Stimulated activated CD4-positive, alpha-beta T cell treated with anti-CD3 and anti-CD28 coated beads, TNF-alpha, amount 100 ng/mL, for 48 hours (primary cell): ENCODE measurements at places on chromosomes 11 and 22.

GRCh38 chr11:84310268-84310667 is 1024.1 kb upstream of the CCDC90B start:
- DNase-seq, result no peak

DNA sequence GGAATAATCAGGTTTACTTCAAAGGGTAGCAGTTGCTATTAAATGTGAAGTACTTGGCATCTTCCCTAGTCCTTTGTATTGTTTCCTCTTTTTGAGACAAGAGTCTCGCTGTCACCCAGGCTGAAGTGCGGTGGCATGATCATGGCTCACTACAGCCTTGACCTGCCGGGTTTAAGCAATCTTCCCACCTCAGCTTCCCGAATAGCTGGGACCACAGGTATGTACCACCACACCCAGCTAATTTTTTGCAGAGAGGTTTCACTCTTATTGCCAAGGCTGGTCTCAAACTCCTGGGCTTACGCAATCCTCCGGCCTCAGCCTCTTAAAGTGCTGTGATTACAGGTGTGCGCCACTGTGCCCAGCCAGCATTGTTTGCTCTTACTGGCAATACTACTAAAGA is 36.2 kb upstream of the RAPSN start:
- no peak for DNase-seq

DNA sequence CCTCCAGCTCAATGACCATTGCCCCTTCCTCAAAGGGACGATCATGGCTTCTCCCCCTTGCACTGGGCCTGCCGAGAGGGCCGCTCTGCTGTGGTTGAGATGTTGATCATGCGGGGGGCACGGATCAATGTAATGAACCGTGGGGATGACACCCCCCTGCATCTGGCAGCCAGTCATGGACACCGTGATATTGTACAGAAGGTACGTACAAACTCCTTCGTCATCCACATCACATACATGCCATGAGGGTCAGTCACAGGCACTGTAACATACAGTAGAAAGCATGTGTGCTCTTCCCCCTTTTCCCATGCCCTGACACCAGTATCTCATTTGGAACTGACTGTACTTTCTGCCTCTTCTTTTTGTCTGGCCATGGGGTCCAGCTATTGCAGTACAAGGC is 4.0 kb downstream of the TAF10 start:
- no peak for DNase-seq

DNA sequence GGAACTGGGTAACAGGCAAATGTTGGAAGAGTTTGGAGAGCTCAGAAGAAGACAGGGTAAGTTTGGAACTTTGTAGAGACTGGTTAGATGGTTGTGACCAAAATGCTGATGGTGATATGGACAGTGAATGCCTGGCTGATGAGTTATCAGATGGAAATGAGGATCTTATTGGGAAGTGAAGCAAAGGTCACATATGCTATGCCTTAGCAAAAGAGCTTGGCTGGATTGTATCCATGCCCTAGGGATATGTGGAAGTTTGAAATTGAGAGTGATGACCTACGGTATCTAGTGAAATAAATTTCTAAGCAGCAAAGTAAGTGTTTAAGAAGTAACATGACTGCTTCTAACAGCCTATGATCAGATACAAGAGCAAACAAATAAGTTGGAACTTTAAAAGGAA is 17.8 kb downstream of the BBOX1 start:
- DNase-seq, result no peak

DNA sequence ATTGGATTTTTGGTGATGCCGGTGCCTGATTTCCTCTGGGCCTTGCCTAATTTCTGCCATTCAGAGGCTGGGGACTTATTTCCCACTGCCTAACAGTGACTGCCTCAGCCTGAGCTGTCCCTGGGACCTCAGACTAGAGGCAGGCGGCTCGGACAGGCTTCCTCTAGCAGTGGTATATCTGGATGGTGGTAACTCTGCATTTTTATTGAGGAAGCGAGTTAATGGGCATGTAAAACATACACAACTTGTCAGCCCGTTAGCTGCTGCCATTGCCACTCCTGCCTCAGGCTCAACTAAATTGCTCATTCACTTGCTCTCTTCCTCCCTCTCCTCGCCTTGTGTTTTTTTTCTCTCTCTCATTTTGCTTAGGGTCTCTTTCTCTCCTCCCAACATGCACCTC is 561.6 kb downstream of the BUD13 start:
- DNase-seq, result no peak

GRCh38 chr11:118657709-118658428 is 21.6 kb downstream of the TREH start:
- DNase-seq, result no peak

GRCh38 chr11:93526346-93526633 is 16.9 kb downstream of the SMCO4 start:
- no peak for DNase-seq

GRCh38 chr11:117701781-117702180 is 95.2 kb downstream of the DSCAML1 start:
- DNase-seq, result no peak

- no peak for DNase-seq
Observed at GRCh38 chr22:38034278-38034882, 22.8 kb upstream of the PICK1 start.

- no peak for DNase-seq
Observed at GRCh38 chr11:12890476-12890875, 118.6 kb upstream of the RASSF10 start.

DNA sequence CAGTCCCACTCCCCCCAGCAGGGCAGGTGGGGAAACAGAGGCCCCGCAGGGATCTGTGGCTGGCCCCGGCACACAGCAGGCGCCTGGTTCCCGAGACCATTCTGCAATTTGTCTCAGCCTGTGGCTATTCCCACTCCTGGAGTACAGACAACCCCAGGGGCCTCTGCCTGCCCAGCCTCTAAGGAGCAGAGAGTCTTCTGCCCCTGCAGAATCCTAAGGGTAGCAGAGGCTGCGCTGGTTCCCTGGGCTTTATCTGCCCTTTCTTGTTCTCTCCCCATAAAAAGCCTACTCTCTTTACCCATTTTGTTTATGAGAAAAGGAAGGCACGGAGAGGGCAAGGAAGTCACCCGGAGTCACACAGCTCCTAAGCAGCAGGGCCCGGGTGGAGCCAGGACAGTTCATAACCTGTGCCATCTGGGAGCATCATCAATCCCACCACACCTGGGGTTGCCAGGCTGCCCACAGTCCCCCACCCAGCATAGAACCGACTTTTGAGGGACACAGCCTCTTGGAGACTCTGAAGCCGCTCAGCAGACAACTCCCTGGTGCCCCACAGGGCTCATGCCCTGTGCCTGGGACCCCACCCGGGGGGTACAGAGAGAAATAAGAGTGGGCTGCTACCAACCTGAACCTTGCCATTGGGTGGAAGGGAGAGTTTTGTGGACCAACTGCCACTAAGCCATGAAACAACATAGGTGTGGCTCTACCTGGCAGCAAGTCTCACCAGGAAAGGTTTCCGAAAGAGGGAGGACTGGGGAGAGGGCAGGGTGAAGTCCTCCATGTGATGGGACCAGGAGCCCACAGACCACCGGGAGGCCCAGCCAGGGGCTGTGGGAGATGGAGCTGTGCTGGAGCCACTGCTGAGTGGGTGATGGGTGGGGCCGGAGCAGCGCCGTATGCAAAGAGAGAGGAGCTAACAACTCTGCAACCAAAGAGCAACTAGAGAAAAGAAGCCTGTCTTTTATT is 17.2 kb upstream of the LINC01488 start:
- no peak for DNase-seq

- no peak for DNase-seq
Observed at GRCh38 chr11:1630271-1630670, 696 bp downstream of the KRTAP5-5 start.

DNA sequence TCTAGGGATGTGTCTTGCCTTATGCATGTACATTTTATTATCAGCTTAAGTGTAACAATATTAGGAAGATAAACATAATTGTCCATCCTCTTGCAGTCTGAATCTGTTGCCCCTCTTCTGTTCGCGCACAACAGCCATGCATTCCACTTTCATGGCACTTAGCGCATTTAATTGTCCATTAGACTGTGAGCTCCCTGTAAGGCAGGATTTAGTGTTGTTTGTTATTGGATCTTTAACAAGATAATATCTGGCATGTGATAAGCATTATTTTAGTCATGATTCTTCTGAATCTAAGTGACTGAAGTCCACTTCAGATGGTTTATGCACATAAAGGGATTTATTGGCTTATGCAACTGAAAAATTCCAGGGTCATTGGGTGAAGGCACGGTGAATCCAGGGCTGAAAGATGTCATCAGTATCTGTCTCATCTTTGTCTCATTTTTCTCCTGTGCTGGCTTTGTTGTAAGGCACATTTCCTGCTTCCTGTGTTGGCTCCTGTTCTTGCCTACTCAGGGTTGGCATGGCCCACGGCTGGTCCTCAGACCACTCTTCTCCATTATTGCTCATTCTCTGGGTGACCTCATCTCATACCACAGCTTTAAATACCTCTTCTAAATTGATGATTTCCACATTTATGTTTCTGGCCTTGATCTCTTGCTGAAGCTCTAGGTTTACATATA is 37.6 kb downstream of the ATXN10 start:
- DNase-seq, result no peak

- DNase-seq, result no peak
Observed at GRCh38 chr22:28282405-28283067, 363.5 kb upstream of the PITPNB start.

GRCh38 chr11:114399490-114400215 is 658 bp downstream of the C11orf71 start:
- DNase-seq, result no peak

DNA sequence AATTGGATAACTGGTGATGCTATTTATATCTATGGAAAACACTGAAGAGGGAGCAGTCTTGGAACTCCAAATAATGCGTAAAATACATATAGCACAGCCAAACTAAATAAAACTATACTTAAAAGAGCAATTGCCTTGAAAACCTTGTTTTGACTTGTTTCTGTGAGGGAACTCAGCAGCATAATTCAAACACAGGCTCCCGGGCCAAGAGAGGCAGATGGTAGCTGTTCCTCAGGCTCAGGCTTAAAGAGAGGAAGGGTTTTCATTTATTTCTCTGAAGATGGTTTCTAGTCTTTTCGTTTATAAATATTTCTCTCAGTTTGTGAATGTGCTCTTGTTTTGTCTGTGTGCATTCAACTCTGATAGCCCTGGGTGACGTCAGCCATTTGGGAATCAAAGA is 82.4 kb downstream of the FANCF start:
- DNase-seq, result no peak

DNA sequence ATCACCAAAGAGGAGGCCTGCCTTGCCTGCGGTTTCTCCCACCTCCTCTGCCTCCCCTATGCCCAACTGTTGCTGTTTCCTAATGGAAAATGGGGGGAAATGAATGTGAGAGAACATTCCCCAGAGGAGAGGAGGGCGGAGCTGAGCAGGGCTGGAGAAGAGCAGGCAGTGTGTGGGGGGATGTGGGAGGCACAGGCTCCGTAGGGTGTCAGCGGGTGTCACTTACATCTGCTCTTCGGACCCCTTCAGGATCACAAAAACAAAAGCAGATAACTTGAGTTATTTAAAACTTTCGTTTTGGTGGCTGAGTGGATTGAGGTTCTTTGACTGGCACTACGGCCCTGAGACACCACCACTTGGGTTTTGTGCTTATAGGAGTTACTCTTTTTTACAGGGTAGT is 93.8 kb downstream of the CEP164 start:
- DNase-seq, result no peak

DNA sequence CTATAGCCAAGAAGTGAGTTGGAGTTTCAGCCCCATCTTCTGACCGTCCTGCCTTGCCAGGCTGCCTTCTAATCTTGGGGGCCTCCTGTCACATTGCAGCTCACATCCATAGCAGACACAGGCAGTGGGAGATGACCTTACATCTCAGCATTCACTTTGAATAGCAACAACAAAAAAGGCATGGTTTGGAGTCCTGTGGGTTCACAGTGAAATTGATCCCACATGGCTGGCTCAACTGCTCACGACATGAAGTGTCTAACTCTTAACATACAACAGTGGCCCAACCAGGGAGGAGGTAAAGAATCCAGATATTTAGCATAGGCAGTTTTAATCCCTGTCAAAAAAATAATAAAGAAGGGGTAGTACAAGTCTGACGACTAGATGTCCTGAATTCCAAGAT is 38.1 kb downstream of the DBX1 start:
- DNase-seq, result no peak

DNA sequence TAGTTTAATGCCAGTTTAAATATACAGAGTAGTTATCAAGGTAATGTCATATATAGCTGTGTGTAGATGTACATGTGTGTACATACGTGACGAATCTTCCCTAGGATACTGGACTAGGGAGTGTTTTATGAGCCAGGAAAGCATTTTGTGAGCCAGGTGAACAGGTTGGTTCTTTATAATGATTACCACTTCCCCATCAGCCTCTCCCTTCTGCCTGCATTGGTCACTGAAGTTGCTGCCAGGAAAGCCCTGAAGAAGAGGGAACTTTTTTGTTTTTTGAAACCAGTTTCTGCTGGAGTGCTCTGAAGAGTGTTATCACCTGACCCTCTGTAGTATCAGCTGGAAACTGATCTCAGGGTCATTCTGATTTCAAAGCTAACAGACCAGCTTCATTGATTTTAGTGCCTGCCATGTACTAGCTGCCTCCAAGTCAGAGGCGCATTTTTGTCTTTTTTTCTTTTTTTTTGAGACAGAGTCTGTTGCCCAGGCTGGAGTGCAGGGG is 14.2 kb upstream of the ST14 start:
- no peak for DNase-seq

DNA sequence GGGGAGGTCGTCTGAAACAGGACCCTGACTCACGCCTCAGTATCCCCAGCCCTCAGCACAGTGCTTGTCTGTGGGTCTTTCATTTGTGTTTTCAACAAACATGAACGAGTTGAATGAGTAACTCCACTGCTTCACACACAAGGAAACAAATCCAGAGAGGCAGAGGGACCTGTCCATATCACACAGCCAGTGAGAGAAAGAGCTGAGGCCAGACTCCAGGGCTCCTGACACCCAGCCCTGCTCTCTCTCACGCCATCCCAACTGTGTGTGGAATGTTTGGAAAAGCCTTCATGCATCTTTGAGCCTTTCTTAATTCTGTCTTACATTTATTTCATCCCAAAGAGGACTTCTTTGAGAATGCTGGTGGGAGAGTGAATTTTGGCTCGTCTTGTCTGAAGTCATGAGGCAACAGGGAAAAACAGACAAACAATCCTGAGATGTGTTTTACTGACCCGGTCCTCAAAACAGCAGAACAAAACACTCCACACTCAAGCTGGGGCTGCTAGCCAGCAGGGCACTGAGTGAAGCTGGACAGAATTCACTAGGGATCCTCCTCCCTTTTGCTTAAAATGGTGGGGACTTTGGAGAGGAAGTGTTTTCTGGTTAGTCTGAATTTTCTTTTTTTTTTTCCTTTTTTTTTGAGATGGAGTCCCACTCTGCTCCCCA is 19.7 kb upstream of the ALG8 start:
- DNase-seq, result no peak

- no peak for DNase-seq
Observed at GRCh38 chr11:27444801-27445215, 27.8 kb downstream of the LGR4 start.

- no peak for DNase-seq
Observed at GRCh38 chr22:43435851-43436811, 24.3 kb downstream of the MPPED1 start.

DNA sequence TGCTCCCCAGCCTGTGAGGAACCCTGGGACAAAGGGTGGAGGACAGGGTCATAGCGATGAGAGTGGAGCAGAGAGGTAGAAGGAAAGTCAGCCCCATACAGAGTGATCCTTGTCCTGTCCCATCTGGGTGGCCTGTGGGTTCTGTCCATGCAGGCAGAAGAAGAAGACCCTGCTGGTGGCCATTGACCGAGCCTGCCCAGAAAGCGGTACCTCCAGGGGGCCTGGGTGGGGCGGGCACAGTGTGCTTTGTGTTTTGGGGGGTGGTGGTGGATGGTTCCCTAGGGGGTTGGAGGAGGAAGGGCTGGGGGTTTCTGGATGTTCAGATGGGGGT is 7.9 kb downstream of the SIDT2 start:
- DNase-seq, result no peak

GRCh38 chr11:129709801-129710398 is 105.7 kb upstream of the TMEM45B start:
- DNase-seq, result no peak
